Stimulated activated memory B cell treated with anti-CD40 and anti-IgM and Interleukin-4, amounts not matched to agents 10 μg/mL and 1 μg/mL and 100 μg/mL, for 72 hours (primary cell): ENCODE measurements at places on chromosomes 6 and 20.

GRCh38 chr6:137487181-137487868 is 6.9 kb downstream of the OLIG3 start:
- ATAC-seq = no peak

DNA sequence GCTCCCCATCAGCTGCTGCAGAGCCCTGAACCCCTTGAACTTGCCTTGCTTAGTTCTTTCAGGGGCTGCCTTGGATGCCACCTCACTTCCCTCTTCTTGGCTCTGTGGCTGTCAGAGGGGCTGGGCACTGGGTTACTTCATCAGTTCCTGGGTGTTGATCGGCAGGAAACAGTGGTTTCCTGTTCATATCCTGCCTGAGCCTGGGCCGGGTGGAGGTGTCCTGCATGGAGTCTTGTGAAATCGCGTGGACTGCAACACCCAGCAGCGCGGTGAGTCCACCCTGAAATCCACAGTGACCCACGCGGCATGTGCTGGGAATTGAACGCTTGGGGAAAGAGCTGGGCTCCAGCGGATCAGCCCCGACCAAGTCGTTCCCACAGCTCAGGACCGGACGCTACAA is 97.5 kb downstream of the CDH26 start:
- no peak for ATAC-seq

GRCh38 chr6:154280521-154280920 is 76.1 kb downstream of the IPCEF1 start:
- ATAC-seq = no peak

DNA sequence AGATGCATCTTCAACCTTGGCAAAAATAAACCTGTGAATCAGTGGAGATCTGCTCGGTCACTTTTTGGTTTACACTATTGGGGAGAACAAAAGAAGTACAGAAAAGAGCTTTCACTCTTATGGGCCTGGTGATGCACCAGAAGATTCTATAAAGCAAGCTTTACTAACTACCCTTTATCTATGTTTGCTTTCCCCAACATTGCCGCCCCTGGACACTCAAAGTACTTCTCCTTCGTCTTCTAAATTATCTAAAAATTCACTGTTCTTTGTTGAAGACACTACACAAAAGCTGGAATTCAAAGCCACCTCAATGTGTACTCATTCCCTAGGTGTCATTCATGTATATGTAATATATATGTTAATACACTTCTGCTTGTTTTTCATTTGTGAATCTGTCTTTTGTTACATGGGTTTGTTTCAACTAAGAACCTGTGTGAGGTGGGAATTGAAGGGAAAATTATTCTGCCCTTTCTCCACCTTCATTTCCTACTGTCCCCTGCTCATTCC is 97.9 kb upstream of the BTN3A2 start:
- ATAC-seq = no peak

DNA sequence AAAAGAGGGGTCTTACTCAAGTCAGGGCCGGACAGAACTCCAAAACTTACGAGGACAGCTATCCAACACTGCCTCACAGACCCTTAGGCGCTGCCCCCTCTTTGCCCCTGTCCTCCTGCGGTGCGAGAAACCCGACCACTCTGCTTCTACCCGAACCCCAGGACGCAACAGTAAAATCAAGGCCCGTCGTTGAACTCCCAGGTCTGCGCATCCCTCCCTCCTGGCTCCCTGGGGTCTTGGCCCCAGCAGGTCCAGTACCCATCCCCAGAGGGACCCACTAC is 6.4 kb downstream of the OLIG3 start:
- no peak for ATAC-seq

DNA sequence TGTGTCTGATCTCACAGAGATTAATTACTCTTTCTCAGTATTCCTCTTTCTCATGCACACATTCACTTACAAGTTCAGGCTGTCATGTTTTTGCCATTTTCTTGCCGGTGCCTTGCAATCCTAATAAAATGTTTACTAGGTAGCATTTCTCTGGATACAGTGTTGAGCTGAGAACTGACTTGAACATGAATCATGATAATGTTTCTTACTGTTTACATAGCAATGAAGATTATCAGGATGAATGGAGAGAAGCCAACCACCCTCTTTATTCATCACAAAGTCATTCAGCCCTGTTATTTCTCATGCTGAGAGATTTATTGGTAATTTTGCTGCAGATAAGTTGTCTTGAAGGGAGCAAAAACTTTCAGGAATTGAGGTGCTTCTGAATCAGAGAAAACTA is 185.5 kb upstream of the ECI2 start:
- no peak for ATAC-seq

- ATAC-seq = no peak
Observed at GRCh38 chr6:106124015-106124414, 37.9 kb downstream of the PRDM1 start.
